LNCaP clone FGC (cell line): ENCODE measurements at places on chromosomes 16 and 17.
A peak's percentile ranks its signal among the peaks of the same experiment; 100 is the strongest.

GRCh38 chr17:47873200-47874090 lies 22.5 kb upstream of the SP6 start:
- no peak for DNase-seq

GRCh38 chr17:65102788-65103187 lies 34.4 kb upstream of the RGS9 start:
- no peak for DNase-seq

GRCh38 chr17:62970610-62971009 lies 4.6 kb downstream of the TANC2 start:
- DNase-seq: no peak

DNA sequence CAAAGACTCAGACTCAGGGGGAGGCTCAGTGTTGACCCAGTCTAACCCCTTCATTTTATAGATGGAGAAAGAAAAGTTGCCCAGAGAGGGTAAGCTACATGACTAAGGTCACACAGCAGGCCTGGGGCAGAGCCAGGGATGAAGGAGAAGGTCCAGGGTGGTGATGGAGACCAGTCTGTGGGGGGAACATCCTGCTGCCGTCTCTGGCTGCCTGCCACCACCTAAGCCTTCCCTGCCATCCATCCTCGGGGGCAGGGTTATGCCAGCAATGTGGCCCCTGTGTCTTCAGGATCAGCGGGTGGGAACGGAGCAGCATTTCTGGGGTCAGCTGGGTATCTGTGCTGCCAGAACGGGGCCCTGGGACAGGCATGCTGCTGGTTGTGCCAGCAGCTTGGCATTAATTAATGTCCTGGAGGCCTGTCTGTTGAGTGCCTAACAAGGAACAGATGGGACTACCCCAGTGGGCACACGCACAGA lies 5.5 kb downstream of the DOK4 start:
- DNase-seq: no peak

GRCh38 chr17:78122216-78122930 lies 6.2 kb downstream of the TMC6 start:
- no peak for DNase-seq

DNA sequence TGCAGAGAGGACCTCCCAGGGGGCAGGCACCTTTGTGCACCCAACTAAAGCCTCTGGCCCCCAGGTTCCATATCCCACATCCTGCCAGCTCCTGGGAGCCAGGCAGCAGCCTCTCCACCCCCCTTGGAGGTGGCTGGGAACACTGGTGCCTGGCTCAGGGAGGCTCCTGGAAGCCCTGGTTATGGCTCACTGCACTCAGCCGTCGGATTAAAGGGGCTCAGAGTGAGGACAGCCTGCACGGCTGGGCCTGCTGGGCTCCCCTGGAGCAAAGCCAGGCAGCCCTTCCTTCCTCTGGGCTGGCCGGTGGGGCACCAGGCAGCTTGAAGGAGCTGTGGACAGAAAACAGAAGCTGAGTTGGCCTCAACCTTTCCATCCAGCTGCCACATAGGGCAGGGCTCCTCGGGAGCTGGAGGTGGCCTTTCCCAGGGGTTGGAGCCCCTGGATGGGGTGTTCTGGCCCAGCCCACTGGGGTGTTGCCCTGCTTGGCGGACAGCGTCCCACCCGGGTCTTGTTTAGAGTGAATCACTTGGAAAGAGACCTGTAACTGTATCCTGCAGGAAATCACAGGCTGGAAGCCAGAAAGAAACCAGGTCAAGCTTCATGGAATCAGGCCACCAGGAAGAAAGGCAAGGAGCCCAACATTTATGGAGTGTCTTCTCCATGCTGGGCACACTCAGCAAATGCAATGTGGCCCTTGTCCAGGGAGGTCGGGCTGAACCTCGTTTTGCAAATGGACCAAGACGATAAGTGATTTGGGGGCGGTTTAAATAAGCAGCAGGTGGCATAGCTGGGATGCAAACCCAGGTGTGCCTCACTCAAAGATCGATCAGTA lies 253.3 kb downstream of the SOX9 start:
- DNase-seq: peak; percentile 13
